ENCODE measurements at places on chromosomes 3 and 15. TPM values are rescaled to one million over a fixed set of nuclear protein-coding genes. Genes with fewer than 3 reads are reported as not detected.

- peak; percentile 43 for DNase-seq
Observed at GRCh38 chr3:101170062-101170771, 150.2 kb downstream of the IMPG2 start.

- DNase-seq: no peak
Observed at GRCh38 chr15:90884719-90885431, 571 bp downstream of the FES start.

The MNS1 gene
- total RNA-seq: 5.1 TPM

The C3orf49 gene
- not detected for total RNA-seq

DNA sequence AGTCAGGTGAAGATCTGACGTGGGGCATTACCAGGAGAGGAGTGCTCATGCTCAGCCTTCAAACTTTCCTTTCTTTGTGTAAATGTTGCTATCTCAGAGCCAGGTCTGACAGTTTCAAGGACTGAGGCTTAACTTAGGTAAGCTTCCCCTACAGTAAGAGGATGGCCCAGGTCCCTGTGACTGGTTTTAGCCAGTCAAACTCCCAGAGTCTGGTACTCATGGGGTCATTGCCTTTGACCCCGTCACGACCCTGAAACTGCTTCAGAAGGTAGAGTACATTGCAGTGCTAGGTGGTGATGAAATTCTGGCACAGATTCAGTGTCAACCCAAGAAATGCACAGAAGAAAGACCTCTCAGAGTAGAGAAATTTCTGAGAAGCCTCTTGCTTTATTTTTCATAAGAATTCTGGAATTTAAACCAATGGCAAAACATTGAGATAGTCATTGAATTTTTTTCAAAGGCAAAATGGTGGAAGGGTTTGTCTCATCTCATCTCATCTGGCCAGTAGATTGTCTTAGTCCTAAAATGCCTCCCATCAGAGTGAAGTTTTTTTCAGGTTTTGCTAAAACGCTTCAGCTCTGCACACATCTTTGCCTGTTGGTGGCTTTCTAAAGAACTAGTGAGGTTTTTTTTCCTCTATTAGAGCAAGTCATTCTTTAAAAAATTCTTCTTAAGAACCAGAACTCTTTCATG is 23.1 kb downstream of the ZBTB38 start:
- DNase-seq: no peak

The FES gene
- total RNA-seq: 16.7 TPM

DNA sequence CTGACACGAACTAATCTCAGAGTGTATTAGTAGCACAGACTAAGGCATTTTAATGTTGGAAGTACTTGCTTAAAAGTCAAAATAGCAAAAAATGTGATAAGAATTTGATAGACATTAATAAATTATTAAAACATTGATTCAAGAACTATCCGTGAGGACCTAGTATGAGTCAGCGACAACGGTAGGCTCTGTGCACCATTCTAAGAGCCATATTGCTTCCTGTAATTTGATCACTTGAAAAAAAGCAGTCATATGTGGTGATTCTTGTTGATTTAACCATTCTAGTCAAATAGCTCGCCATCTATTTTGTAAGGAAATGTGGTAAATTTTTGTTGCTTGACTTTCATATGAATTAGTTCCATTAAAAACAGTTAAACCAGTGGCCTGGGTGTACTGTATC is 534.9 kb upstream of the ARRDC4 start:
- DNase-seq: no peak

GRCh38 chr3:9908286-9908685 is 5.6 kb downstream of the IL17RE start:
- no peak for DNase-seq

GRCh38 chr3:59654123-59654479 is 604.3 kb upstream of the CFAP20DC start:
- DNase-seq: peak; percentile 96

DNA sequence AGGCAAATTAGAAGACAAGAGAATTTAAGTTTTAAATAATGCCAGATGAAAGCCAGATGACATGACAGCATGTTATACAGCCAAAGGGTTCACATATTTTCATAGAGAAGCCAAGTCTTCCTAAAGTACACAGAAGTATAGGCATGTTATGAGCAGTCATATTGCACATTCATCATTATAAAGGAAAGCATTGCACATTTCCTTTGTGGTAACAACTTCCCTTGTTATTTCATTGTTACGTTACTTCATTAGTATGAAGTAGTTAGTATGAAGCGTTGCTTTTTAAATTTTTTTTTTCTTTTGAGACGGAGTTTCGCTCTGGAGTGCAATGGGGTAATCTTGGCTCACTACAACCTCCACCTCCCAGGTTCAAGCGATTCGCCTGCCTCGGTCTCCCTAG is 4.6 kb upstream of the ABCC5 start:
- DNase-seq: no peak

- peak; percentile 91 for DNase-seq
Observed at GRCh38 chr3:157160658-157161424, 894 bp upstream of the CCNL1 start.

GRCh38 chr3:63976872-63977200 is 46.5 kb downstream of the PSMD6 start:
- DNase-seq: no peak

The GNAT1 gene
- not detected for total RNA-seq

The ATP13A5 gene
- 0.09 TPM for total RNA-seq

- DNase-seq: no peak
Observed at GRCh38 chr15:48638963-48639362, 6.5 kb downstream of the FBN1 start.

The CLDN18 gene
- not detected for total RNA-seq

The DUOX1 gene
- total RNA-seq: 0.04 TPM

DNA sequence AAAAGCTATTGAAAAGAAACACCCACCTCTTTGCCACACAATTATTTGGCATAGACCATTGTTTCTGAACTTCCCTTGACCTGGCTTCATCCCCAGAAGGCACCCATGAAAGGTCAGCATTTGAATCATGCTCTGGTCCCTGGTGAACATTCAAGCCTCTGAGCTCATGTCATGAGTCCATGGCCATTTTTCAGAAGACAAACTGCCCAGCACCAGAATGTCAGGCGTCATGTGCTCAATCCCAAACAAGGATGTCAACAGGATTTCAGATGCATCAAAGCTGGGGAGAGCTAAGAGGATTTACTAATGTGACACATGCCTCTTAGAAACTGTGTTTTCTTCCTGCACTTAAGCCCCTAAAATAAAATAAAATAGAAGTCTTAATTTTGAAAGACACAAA is 41.3 kb downstream of the TMED3 start:
- no peak for DNase-seq

DNA sequence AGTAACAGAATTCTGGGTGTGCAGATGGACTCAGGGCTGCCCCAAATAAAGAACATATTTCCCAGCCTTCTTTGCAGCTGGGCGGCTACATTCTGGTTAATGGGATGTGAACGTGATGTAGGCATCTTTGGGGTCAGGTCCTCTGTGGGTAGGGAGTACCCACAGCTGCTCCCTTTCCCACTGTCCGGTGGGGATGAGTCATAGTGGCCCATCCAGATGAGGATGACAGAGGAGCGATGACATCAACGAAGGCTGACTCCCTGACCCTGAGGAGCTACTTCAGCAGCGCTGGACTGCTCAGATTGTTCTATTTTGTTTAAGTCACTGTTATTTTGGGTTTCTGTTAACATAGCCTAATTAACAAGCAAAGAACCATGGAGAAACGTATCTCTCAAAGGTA is 38.0 kb downstream of the SRPRB start:
- DNase-seq: peak; percentile 38

DNA sequence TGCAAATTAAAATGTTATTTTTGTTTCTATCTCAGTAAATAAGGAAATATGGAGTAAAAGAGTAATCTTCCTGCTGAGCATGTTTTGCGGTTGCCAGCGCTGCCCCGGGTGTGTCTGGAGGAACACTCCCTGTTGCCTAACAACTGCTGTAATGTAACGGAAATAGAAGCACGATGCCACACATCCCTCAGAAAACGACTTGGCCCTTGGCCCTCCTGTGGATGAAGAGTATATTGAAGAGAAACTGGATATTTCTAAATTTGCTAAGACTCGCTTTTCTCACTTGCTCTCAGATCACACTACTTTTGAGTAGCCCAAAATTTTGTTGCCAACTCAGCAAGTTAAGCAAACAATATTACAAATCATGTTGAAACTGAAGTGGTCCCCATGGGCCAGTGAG is 18.9 kb downstream of the CX3CR1 start:
- DNase-seq: peak; percentile 93

The PRR23B gene
- not detected for total RNA-seq

DNA sequence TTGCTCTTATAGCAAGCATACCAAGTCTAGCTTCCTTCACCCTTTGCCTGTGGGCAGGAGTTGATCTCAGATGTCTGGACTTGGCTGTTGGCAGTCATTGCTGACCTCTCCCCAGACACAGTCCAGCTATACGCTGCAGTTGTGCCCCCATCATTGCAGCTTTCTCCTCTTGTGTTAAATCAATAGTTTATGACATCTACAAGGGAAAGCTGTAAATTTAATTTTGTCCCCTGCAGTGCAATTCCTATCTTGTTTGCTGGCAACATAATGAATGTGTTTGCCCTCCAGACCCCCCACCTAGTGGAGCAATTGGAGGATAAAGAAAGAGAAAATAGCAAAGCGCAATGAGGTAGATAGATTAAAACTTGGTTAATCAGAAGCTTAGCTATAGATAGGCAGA is 280.2 kb downstream of the LSAMP start:
- DNase-seq: no peak

The LRRC49 gene
- 13.8 TPM for total RNA-seq

The CCDC54 gene
- total RNA-seq: not detected

The CRYGS gene
- 2.5 TPM for total RNA-seq

DNA sequence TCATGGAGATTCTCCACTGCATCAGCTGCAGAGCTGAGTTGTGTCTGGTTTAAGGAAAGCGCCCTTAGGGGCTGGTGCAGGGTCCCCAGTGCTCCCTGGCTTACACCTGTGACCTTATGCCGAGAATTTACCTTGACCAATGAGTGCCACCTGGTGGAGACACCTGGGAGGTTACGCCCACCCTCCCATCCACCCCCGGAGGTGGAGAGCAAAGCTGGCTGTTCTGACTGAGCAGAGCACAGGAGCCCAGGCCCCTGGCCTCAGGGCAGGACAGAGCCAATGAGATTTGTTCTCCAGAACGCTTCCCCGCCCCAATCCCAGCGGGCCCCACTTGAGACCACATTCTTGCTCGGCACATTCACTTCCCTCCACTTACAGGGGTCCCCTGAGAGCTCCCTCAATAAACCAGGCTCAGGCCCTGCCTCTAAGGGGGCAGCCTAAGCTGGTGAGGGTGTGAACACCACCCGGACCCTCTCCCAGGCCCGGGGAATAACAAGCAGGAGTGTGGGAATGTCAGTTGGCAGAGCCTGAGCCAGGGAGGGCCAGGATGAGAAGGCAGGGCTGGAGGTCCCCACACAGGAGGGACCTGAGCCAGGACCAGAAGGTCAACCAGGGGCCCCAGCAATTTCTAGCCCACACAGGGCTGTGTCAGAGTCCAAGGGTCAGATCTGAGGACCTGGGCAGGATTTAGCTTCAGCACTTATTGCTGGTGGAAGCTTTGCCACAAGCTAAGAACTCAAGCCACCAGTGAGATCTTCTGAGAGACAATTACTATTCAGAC is 117.1 kb downstream of the TPRA1 start:
- DNase-seq: no peak

The LDHAL6B gene
- not detected for total RNA-seq

DNA sequence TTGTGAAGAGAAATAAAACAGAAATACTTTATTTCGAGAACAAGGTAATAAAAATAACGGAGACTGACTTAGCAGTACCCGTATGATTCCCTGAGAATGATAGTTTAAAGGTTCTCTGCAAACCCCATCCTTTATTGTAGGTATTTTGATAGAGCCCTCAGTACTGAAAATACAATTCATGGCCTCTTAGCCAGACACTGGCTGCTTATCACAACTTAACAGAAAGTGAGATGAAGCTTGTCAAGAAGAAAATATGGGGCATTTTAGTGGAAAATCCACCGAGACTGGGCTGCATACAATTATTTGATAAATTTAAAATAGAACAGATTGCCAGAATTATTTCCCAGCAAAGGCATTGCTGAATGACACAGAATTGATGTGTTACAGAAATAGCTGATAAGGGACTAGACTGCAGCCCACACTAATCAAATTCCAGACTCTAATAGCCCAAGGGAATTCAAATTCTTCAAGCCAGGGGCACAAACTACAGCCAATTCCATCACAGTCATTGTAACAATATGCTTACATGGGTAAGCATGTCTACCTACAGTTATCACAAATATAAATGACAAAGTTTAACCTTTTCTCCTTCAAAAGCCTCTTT is 521.9 kb downstream of the PLOD2 start:
- no peak for DNase-seq

DNA sequence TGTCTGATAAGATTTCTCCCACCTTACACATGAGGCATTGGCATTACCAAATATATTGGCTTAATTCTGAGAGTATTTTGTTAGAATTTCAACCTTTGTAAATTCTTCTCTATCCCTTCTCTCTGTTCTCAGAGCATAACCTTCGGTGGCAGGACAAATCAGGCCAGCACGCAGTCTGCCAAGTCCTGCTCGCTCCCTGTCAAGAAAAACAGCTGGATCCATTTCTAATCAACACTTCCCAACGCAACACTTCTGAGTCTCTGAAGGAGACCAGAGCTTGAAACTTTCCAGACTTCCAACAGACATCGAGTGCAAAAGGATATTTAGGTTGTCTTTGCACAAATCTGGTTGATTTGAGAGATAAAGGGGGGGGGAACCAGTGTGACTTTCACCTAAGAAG is 125.7 kb downstream of the SV2B start:
- DNase-seq: no peak

GRCh38 chr3:121894301-121894990 is at the start of gene SLC15A2:
SLC15A2 (plus strand) TSS chr3:121894401; CDS start chr3:121894477, 76 bp downstream.
- DNase-seq: peak; percentile 82

DNA sequence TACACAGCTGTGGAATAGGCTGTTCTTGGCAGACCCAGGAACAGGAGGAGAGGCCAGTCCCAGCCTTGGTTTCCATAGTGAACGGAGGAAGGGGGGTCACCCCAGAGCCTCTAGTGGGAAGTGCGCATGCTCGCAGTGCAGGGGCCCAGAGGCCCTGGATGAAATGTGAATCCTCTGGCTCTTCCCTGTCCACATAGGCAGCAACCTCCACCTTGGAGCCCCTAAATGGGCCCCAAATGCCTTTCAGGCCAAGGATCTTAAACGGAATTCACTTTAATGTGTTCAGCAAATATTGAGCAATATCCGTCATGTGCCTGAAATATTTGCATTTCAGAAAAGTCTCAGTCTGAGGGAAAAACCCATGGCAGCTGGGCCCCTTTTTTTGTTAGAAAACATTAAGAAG is 3.3 kb upstream of the NDN start:
- DNase-seq: peak; percentile 98

DNA sequence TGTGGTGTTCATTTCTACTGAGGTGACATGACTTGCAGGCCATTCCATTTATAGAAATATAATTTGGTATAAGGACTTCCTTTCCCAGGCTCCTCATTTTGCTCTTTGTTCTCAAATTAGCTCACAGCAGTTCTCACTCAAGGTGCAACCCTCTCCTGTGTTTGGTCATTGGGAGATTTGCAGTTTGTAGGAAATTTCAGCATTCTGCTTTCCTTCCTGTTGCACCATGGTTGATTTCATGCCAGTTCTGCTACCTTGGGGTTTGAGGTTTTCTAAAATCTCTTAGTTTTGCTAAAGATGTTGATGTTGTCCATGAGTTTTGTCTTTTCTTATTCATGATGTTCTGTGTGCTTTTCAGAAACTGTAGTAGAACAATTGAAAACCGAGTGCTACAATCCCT is 65.7 kb upstream of the PROK2 start:
- no peak for DNase-seq
